ENCODE measurements at places on chromosomes 6 and 20.

DNA sequence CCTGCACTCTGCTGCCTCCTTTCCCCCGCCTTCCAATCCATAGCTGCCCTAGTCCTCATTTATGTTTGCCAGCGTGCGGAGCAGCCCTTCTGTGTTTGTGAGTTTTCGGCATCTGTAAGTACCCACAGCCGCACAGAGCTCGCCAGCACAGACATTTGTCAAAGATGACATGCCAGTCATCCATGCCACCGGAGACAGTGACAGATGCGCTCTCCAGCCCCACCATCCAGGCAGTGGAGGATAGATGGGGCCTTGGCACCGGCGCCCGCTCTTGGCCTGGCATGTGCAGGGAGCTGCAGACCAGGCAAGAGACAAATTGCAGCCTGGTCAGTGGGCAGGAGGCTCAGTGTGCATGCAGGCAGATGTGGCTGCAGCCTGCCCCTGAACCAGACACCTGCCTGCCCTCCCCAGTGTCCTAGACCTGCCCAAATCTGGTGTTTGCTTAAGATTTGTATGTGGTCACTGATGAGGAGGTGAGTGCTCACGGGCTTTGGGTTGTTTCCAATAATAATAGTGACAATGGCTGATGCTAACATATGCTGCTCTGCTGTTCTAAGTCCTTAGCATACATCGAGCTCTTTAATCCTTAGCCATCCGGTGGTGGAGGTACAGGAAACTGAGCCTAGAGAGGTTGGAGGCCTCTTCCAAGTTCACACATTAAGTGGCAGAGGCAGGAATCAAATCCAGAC, 78.1 kb downstream of the UNC5CL start:
- no peak for DNase-seq

GRCh38 chr20:56735084-56735642, 106.1 kb downstream of the TFAP2C start:
- no peak for DNase-seq

- DNase-seq = no peak
Measured at GRCh38 chr20:12014276-12014675, 96.6 kb downstream of the BTBD3 start.

GRCh38 chr20:48098866-48099265, 313.6 kb upstream of the SULF2 start:
- no peak for DNase-seq

DNA sequence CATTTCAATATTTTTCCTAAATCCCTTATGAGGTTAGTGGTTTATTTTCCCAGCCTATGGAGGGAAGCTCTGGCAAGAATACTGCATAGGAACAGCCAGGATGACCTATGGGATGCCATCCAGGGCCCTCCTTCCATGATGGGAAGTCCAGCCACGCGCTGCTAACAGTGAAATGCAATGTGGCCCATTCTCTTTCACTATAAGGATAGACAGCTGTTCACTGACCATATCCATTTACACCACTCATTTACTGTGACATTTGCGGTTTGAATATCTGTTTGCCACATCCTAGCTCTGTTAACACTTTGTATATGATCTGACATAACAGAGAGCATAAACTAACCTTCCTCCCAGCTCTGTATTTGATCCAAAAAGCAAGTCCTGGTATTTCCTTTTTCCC, 471.7 kb downstream of the CBLN4 start:
- no peak for DNase-seq

- no peak for DNase-seq
Measured at GRCh38 chr6:47275640-47276039, 34.1 kb downstream of the TNFRSF21 start.

- no peak for DNase-seq
Measured at GRCh38 chr6:113599444-113599843, 257.7 kb upstream of the MARCKS start.

DNA sequence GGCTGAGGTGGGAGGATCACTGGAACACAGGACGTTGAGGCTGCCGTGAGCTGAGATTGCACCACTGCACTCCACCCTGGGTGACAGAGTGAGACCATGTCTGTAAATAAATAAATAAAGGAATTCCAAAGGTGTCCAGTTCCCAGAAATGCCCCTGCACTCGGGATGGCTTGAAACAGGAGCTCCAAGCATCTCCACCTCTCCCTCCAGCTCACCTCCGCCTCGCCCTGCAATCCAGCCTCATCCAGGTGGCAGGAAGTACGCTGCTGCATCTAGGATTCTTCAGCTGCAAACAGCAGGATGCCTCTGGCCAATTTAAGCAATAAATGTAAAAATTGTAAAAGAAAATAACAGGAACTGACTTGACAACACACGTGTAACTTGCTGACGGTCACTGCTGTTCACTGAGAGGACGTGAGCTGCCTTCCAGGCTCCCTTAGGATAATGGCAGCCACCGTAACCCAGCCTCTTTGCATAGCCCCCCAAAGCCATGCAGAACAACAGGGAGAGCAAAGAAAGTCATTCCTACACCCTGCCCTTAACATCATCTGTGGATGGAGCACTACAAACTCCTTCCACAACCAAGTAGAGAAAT, 11.4 kb upstream of the GRM4 start:
- DNase-seq = no peak
